Stimulated activated CD4-positive, alpha-beta T cell treated with anti-CD3 and anti-CD28 coated beads, Interleukin-4, amount 100 ng/mL, for 1 hour (primary cell): ENCODE measurements at places on chromosomes 2 and 18.

GRCh38 chr2:144339048-144339447, 180.9 kb downstream of the ZEB2 start:
- DNase-seq, result no peak

DNA sequence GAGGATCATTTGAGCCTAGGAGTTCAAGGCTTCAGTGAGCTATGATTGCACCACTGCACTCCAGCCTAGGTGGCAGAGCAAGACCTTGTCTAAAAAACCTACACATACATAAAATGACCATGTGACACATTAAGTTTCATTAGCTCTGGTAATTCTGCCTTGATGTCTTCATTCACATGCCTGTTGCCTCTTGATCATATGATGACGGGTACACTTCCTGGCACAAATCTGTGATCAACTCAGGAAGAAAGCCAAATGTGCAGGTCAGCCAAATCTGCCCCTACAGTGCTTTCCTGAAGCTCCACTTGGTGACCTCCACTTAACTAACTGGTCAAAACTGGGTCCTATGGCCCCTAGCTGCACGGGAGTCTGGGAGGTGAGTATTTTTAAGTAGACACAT, 54.4 kb upstream of the B3GNT7 start:
- no peak for DNase-seq

- no peak for DNase-seq
Measured at GRCh38 chr2:235025800-235026536, 74.2 kb downstream of the SH3BP4 start.

- peak; percentile 56 for DNase-seq
Measured at GRCh38 chr18:24014986-24015638, 558 bp downstream of the TTC39C start.

- DNase-seq, result no peak
Measured at GRCh38 chr2:112583497-112584133, 794 bp upstream of the CHCHD5 start.

DNA sequence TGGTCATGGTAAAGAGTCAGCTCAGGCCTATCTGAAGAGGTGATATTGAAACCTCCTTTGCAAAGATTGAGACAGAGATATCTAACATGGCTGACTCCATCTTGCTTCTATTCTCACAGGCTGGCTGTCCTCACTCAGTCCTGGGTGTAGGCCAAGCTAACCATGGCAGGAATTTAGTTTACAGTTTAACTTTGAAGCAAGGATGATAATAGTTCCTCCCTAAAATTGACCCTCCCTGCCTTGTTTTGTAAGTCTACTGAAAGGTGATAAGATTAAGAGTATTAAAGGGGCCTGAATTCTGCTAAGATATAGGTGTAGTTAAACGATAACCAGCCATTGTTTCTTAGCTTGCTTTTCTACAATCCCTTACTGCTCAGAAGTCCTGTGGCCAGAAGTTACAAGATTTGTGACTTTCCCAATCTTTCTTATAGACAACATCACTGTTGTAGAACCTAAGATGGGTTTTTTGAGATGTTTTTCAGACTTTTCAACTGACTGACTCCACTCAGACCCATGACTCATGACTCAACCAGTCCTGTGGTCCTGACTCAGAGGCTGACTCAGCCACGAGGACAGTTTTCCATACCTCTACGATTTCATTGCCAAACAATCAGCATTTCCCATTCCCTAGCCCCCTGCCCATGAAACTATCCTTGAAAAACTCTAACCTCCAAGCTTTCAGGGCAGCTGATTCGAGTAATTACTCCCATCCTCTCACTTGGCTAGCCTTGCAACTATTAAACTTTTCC, 195.7 kb upstream of the SESTD1 start:
- DNase-seq, result peak; percentile 3

GRCh38 chr2:30231996-30232800, 864 bp downstream of the LBH start:
- peak; percentile 66 for DNase-seq

DNA sequence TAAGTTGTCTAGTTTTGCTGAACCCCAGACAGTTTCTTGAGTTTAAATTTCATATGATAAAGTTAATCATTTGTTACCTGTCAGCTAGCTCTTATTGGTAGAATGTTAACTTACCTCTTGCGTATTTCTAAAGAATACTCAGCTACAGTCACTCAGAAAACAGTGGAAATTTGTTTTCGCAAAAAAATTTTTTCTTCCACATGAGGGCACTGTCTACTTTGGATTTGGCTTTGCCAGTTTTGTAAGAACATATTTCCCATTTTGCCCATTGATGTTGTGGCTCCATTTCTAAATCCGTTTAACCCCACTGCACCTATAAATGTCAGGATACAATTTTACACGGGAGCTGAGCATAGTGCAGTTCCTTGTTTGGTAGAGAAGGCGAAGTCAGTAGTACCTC, 19.1 kb upstream of the GCFC2 start:
- no peak for DNase-seq

GRCh38 chr18:54392543-54393023, 34.9 kb downstream of the C18orf54 start:
- DNase-seq, result no peak

DNA sequence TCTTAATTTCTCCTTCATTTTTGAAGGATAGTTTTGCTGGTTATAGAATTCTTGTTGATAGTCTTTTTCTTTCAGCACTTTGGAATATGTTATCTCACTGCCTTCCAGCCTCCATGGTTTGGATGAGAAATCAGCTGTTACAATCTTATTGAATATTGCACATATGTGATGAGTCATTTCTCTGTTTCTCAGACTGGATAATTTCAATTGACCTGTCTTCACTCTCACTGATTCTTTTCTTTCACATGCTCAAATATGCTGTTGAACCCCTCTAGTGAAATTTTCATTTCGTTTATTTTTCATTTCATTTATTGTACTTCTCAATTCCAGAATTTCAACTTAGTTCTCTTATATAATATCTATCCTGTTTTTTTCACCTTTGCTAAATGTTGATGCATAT, 22.2 kb downstream of the PDK1 start:
- no peak for DNase-seq

GRCh38 chr2:1636791-1637415, 107.4 kb downstream of the PXDN start:
- DNase-seq, result no peak
